ENCODE measurements at places on chromosomes 6 and 20.
A peak's percentile ranks its signal among the peaks of the same experiment; 100 is the strongest.

DNA sequence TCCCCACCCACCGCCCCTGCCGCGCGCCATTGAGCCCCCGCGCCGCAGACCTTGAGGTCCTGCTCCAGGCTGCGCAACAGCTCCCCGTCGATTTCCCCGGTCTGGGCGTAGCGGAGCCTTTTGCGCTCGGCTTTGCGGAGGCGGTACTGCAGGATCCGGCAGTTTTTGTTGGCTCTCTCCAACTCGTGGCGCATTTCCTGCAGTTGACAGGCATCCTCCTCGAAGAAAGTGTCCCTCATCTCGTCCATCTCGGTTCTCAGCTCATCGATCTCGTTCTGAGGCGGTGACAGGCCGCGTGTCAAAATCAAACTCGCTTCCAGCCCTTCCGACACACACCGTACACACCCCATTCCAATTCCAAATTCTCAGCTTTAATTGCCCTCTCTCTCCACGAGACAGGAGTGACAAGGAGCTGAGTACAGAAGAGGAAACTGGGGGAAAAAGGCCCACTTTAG lies 4.3 kb downstream of the MTCL3 start:
- DNase-seq: peak; percentile 21

DNA sequence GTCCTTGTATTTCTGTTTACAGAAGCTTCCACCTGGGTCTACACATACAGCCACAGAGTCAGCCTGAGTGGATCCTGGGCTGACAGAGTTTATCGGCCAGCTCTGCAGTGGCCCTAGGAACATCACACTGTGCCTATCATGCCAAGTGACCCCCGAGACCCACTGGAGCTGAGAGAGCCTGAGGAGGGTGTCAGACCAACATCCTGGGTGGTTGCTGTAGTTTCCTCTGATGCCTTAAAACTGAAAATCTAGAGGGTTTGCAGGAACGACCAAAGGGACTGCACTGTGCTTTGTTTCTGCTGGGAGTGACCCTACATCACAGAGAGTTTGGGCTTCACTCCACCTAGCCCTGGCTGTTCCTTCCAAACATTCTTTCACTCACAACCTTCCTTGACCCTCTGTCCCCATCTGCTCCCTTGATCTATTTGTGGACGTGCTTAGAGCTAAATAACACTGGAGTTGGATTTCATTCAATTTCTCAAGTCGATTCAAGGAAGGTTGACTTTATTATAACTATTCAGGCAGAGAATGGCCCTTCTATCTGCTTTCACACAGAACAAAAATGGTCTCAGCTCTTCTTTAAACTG lies 18.1 kb downstream of the MYLK4 start:
- DNase-seq: no peak

GRCh38 chr20:51417250-51418136 lies 125.0 kb downstream of the NFATC2 start:
- DNase-seq: no peak

DNA sequence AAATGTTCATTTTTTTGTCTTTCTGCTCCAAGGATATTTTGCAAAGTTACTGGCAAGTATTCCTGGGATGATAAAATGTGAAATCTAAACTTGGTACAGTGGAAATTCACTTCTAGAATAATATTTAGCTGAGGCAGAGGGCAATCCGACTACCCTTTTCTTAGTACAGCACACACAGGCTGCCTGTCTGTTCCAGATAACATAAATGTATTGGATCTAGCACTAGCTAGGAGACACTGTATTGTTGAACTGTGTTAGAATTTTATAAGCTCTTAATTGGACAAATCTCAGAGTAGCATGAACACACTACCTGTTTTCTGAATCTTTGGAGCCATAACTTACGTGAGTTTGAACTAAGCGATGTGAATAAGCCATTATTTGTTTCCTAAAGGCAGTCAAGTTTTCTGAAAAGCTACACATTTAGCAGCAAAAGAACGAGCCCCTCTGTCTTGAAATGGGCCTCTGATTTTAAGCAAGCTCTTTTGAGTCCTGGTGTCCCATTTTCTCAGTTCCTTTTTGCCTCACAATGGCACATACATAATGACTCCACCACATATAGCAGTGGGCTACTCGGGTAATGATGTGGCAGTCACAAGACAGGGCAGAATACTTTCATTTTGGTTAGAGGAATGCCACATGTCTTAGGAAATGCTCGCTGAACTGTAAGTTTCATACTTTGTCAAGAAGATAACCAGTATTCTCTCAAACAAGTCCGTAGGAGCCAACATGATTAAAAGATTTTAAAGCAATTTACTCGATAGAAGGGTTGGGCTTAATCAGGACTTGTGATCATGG lies 116.5 kb upstream of the ESR1 start:
- DNase-seq: no peak

DNA sequence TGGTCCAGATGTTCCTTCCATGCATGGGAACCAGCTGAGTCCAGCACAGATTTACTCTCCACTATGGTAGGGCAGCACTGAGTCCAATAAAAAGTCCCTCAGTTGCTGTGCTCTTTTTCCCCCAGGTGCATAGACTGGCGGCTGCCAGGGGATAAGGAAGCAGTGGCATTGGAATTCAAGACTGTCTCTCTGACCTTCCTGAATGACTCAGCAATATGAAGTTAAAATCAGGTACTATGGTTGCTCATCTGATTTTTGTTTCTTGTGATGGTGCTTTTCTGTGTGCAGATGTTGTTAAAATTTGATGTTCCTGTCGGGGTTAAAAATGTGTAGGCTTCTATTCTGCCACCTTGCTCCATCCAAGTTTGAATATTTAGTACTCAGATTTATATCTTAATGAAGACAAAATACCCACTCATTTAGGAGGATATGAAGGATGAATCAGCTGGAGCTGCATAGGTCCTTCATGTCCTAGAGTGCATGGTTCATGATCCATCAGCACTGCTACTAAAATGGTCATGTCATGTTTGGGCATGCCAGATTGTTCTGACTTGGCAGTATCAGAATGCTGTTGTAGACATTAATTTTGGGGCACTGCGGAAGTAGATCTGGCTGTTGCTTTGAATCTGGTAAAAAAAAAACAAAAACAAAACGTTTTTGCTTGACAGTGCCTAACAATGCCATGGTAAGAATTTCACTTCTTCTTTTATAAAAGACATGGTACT lies 321.2 kb upstream of the MAP3K7 start:
- DNase-seq: no peak

DNA sequence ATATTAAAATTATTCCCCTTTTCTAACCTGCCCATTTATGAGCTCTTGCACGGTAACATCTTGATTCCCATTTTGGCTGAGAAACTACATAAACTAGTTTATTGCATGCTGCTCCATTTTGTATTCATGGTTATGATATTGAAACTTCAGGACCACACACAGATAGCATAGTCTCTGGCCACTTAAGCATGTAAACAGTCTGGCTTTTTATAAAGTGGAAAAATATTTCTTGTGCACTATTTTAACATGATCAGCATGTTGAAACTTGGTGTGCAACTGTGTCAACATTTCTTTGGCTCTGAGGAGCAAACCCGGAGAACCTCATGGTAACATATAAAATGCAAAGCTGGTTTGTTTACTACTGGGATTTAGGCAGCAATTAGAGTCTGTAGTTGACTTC lies 70.7 kb downstream of the SLX4IP start:
- DNase-seq: no peak

DNA sequence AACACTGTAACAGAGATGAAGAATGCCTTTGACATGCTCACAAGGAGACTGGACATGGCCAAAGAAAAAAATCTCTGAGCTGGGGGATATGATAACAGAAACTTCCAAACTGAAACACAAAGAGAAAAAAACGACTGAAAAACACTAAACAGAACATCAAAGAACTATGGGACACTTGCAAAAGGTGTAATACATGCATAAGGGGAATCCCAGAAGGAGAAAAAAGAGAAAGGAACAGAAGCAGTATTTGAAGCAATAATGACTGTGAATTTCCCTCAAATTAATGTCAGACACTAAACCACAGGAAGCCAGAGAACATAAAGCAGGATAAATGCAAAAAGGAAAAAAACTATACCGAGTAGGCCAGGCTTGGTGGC lies 117.4 kb upstream of the ARID1B start:
- DNase-seq: no peak

DNA sequence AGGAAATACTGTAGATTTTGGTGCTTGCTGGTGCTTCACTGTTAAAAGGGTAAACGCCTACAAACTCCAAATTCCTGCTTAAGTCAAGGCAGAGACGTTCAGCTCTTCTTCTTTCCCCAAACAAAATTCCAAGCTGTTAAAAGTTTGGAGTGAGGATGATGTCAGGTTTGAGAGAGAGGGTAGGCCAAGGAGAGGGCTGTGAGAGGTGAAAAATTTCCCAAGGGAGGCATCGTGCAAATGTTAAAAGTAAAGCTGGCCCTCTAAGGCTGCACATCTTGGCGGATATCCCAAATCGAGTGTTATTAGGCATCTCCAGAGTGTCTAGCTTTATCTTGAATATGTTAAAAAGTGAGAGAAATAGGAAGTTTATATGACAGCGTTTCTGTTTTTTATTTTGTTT lies 651.8 kb downstream of the QKI start:
- no peak for DNase-seq

GRCh38 chr6:165695722-165696515 lies 32.9 kb upstream of the PDE10A start:
- DNase-seq: no peak

DNA sequence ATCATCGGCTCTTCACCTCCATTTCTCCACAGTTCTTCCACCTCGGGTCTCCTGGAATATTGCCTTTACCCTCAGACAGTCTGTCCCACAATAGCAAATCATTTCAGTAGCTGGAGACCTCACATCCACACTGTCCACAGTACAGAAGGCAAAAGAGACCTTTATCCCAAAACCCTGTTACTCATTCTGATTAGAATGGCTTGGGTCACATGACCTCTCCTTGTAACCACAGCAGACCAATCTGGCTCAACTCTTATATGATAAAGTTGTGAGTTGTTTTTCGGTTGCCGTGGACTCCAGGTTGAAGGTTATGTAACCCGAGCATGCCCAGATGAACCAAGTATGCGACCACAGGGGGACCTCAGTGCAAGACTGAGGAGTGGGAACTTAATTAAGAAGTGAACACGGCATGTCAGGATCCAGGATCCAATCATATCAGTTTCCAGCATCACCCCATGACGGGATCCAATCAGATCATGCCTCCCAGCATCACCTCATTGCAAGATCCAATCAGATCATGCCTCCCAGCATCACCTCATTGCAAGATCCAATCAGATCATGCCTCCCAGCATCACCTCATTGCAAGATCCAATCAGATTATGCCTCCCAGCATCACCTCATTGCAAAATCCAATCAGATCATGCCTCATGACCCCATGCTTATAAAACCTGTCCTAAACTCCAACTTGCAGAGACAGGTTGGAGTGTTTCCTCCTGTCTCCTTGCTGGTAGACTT lies 68.7 kb downstream of the LY86 start:
- no peak for DNase-seq

- DNase-seq: no peak
These were observed 22.9 kb downstream of the CYP21A2 start for GRCh38 chr6:32060966-32061655.

DNA sequence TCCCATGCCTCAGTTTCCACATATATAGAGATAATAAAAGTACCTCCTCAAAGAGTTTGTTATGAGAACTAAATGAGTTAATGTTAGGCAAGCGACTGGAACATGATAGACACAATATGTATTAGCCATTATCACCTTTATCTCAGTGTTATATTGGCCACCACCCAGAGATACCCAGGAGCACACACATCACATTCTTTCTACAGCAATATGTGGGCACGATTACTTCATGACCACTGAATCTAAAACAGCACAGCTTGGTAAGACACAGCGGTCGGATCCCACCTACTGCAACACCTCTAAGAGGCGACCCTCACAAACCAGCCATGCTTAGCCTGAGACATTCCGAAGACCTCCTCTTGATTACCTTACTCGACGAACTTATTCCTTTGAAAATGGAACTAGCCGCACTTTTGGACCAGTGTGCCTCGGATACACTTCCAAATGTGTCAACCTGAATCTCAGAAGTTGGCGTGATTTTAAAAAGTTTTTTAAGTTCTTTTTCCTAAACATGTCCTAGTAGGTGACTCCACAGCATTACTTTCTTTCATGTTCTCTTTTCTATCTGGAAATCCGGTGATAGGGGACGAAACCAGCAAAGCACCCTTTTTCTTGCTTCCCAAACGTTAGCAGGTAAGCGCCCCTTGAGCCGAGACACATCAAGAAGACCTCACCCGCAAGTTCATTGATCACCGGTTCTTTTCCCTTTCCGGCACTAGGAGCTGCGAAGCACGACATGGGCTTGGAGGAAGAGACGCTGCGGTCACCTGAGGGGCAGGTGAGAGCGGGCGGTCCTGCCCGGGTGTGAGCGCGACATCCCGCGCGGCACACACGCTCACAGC lies 923 bp downstream of the GMDS start:
- no peak for DNase-seq

- DNase-seq: peak; percentile 60
These were observed 59.9 kb downstream of the SULF2 start for GRCh38 chr20:47725248-47725973.

DNA sequence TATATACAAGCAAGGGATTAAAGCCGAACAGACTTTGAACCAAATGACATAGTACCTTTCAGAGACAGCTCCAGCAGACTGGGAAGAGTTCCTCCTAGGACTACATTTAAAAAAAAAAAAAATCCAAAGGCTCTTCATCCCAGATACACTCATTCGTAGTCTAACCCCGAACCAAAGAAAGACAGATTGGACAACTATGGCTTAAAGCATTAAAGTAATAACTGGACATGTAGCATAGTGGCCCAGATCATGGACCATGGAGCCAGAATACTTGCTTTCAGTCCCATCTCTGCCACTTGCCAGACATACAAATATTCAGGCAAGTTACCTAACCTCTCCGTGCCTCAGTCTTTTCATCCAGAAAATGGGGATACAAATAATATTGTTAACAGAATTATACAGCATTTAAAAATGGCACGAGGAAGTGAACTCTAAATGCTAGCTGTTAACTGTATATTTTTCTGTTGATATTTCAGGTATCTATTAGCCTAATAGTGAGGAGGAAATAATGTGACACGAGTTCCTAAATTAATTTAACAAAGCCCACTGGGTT lies 123.7 kb downstream of the HIVEP2 start:
- no peak for DNase-seq

- DNase-seq: no peak
These were observed 30.6 kb upstream of the CCDC167 start for GRCh38 chr6:37530297-37530696.

- no peak for DNase-seq
These were observed 3.2 kb upstream of the CST3 start for GRCh38 chr20:23640671-23641667.

GRCh38 chr6:22880686-22881433 lies 311.5 kb downstream of the HDGFL1 start:
- no peak for DNase-seq

- DNase-seq: no peak
These were observed 13.1 kb upstream of the NT5DC1 start for GRCh38 chr6:116087437-116088027.

DNA sequence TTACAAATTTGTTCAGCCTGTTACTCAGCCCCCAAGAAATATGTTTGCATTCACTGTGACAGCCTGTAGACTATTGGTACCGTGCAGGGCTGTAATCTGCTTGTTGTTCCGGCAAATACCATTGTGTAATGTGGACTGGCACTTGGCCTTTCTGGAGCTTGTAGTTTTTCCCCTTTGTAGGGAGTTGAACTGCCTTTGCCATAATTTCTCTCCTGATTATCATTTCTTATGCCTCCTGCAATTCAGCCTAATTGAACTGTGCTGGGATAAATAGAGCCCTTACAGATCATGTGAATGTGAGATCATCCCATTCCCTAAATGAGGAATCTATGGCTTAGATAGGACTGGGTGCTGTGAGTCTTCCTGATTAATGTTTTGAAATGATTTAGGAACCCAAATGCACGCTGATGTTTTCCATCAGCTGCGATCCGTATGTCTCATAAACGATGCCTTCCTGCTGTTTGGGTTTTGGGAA lies 185.1 kb downstream of the JARID2 start:
- DNase-seq: no peak

GRCh38 chr6:2623295-2623694 lies 127.4 kb downstream of the MYLK4 start:
- DNase-seq: no peak
